ENCODE measurements at places on chromosomes 7 and 10.

- DNase-seq: no peak
Observed at GRCh38 chr7:117185124-117185523, 137.7 kb downstream of the WNT2 start.

GRCh38 chr7:37481722-37482288 is 33.1 kb upstream of the ELMO1 start:
- no peak for DNase-seq

GRCh38 chr7:11573128-11573750 is 258.8 kb downstream of the THSD7A start:
- no peak for DNase-seq

DNA sequence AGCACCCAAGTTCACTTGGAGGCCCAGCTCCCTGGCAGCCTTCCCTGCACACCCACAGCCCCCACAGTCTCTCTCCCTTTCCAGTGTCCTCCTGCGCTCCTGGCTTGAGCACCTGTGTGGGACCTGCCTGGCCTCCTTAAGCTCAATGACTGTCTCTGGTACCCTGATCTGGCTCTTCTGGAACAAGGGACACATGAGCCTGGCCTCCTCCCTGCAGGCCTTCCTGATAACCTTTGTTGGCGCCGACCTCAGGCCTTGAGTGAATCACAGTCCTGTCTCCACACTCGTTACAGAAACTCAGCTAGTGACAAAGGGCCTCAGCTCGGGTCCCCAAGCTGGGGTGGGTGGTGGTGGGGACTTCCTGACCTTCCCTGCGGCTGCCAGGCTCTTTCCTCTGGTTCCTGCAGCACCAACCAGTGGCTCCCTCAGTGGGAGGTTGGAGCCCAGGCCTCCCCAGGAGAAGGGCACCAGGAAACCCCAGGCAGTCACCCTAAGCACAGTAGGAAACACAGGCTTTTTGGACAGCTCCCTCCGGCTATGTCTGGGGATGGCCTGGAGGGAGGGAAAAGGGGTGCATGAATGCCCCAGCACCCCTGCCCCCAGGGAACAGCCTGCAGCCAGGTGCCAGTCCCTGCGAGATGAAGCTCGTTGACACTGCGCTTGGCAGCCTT is 147.3 kb downstream of the SH3PXD2A start:
- DNase-seq: no peak

DNA sequence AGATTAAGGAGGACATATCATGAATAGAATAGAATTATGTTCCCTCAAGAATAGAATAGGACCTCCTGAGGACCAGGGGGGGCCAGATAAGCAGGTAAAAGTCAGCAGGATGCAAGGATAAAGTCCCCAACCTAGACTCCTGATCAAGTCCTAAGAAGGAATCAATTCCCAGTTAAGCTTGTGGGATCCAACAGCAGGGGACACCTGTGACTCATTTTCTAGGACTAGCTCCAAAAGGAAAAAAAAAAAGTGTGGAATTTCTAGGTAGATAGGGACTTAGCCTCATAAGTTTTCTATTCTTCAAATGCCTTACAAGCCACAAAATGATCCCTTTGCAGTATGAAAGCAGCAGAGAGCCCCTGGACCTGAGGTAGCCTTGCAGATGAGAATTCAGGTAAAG is 336.2 kb downstream of the WDR11 start:
- no peak for DNase-seq

DNA sequence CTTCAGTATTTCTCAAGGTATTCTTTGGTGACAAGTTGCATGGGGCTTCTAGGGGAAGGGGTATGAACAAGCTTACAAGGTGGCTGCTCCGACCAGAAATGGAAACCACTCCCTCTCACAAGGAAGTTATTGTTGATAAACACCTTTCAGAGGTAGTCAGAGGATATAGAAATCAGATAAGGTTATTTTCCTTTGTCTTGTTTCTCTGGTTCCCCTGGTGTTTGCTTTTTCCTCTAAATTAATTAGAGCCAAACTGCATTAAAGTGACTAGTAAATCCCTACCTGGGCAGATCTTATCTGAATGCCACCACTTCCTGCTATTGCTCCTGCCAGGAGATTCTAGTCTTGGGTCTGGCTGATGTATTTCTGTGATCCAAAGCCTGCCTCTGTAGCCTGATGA is 725.4 kb downstream of the INHBA start:
- DNase-seq: no peak

DNA sequence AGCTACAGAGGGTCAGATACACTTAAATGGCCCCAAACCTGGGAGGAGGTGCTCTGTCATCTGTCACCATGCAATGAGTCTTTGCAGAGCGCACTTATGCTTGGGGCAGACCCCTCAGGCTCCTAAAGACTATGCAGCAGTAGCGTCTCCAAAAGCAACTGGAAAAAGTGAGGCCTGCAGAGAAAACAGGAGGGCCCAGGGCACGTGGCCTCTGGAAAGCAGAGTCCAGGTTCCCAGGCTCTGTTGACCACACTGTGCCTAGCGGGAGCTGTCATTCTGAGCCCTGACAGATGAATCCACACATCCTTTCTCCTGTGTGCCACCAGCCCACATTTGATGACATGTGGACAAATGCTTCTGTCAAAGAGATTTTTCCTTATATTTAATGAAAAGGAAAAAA is 66.4 kb downstream of the MINDY4 start:
- no peak for DNase-seq

GRCh38 chr10:114046087-114046458 is 2.4 kb downstream of the ADRB1 start:
- no peak for DNase-seq

DNA sequence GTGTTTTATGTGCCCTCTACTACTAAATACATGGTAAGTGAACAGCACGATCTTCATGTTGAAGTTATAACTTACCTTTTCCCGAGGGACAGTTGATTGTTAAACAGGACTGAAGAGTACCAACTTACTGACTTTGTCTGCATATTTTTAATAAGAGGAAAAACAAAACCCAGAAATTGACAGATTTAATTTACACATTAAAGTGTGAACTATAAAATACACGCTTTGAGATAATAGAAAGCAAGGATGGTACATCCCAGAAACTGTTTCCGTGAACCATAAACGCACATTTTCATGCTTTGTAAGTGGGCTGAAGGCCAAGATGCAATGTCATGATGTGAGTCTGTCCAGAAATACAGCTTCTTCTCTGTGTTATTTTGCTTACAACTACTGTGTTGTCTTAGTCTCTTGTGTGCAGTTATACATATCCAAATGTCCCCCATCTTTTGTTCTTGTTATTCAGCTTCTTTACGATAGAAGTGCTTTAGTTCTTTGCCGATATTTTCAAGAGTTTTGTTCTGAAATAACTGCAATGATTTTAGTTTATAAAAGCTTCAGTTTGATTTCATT is 190.1 kb downstream of the MLLT10 start:
- no peak for DNase-seq

All from stimulated activated CD8-positive, alpha-beta memory T cell treated with anti-CD3 and anti-CD28 coated beads, Interleukin-2, amount 100 ng/mL, for 1 hour (primary cell).